ENCODE measurements at places on chromosomes 2 and 18. TPM values are rescaled to one million over a fixed set of nuclear protein-coding genes. Genes with fewer than 3 reads are reported as not detected.

The IL37 gene
- 2.0 TPM for total RNA-seq

The CHAC2 gene
- 7.4 TPM for total RNA-seq

The SIX3 gene
- not detected for total RNA-seq

The SULT1C4 gene
- not detected for total RNA-seq

GRCh38 chr2:41182961-41183360 is 731.1 kb upstream of the SLC8A1 start:
- no peak for DNase-seq
- no peak overlapping the region for H3K27ac ChIP-seq
- H3K27me3 ChIP-seq: no peaks in the 10 kb centered on the region
- H3K4me1 ChIP-seq: no peaks in the 10 kb centered on the region
- no peak overlapping the region for H3K4me3 ChIP-seq

DNA sequence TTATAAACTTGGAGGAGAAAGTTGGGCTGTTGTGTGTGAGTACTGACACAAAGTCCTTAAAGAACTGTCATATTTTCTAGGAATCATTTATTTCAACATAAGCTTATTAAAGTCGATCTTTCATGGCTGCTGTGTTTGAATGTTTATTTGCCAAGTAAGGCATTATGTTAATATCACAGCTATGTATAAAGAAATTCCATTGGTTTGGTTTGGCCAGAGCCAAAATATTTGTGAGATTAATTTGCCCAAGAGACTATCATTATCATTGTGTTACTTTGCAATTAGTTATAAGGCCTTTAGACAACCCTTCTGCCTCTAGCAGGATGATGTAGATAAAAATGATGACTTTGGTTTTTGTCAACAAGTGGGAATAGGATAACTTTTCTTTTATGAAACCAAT is 240.6 kb upstream of the NT5C1B start:
- peaks cover 30% of the 10 kb centered on the region for H3K4me1 ChIP-seq
- H3K27ac ChIP-seq: no peak overlapping the region
- no peak for DNase-seq
- H3K27me3 ChIP-seq: no peaks in the 10 kb centered on the region
- H3K4me3 ChIP-seq: no peak overlapping the region

GRCh38 chr18:78519394-78520062 is 460.1 kb upstream of the SALL3 start:
- no peak overlapping the region for H3K4me3 ChIP-seq
- no peak for DNase-seq
- H3K36me3 ChIP-seq: no peaks in the 10 kb centered on the region

- no peak overlapping the region for H3K27ac ChIP-seq
- DNase-seq: no peak
- H3K4me1 ChIP-seq: no peaks in the 10 kb centered on the region
- no peaks in the 10 kb centered on the region for H3K36me3 ChIP-seq
- H3K4me3 ChIP-seq: no peak overlapping the region
- H3K27me3 ChIP-seq: no peaks in the 10 kb centered on the region
Observed at GRCh38 chr2:15253835-15254286, 307.3 kb downstream of the NBAS start.
